ENCODE measurements at places on chromosomes 7 and 10.

DNA sequence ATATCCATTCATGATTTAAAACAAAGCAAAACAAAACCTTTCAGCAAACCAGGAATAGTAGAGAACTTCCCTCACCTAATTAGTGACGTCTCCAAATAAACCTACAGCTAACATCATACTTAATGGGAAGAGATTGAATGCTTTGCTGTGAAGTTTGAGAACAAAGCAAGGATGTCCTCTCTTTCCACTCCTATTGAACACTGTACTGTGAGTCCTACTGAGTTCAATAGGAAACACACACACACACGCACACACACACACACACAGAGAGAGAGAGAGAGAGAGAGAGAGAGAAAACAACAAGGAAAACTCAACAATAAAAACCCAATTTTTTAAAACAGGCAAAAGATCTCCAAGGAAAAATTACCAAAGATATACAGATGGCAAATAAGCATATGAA lies 32.3 kb downstream of the PODXL start:
- no peak for DNase-seq

- no peak for DNase-seq
Observed at GRCh38 chr7:129909669-129910068, 43.1 kb downstream of the UBE2H start.

- DNase-seq, result peak; percentile 90
Observed at GRCh38 chr10:32139223-32140073, 83.2 kb upstream of the KIF5B start.

- peak; percentile 74 for DNase-seq
Observed at GRCh38 chr7:139695588-139695987, 82.2 kb downstream of the HIPK2 start.

DNA sequence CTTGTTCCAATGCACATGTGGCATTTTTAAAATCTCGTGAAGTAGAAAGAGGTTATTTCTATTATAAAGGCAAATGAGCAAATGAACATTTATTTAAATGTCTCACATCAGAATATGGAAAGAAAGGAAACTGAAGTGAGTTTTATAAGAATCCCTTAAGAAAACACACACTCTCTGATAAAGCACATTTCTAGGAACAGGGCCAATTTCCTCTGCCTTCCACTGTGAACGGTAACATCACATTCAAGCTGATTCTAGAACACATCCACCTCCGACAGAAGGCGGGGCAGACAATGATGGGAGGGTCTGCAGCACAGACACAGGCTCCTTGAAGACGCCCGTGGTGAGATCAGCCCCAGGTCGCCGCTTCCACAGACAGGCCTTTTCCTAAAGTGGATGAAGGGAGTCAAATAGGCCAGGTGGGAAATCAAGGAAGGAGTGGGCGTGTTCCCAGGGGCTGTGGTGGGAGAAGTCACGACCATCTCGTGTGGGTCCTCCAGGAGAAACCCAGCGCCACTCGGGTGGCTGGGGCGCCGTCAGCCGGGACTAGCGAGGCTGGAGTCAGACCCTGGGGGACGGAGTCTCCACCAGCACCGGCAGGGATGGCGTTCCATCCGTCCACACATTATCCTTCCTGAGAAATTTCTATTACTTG lies 31.1 kb downstream of the PITRM1 start:
- peak; percentile 16 for DNase-seq

DNA sequence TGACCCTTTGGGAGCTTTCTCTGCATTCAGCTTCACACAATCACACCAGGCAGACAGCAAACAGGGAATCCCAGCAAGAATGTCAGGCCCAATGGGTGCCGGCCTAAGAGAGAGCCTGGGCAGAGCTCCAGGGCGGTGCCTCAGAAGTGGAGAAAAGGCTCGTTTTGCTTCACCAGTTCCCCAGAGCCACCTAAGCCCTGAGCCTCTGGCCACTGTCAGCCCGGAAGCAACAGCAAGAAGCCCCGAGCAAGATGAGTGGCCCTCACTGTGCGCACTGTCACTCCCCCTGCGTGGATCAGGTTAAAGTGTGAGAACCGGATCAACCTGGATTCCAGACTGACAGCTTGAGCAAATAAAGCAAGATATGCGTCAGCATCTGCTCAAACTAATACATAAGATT lies 14.7 kb downstream of the CNPY1 start:
- no peak for DNase-seq

DNA sequence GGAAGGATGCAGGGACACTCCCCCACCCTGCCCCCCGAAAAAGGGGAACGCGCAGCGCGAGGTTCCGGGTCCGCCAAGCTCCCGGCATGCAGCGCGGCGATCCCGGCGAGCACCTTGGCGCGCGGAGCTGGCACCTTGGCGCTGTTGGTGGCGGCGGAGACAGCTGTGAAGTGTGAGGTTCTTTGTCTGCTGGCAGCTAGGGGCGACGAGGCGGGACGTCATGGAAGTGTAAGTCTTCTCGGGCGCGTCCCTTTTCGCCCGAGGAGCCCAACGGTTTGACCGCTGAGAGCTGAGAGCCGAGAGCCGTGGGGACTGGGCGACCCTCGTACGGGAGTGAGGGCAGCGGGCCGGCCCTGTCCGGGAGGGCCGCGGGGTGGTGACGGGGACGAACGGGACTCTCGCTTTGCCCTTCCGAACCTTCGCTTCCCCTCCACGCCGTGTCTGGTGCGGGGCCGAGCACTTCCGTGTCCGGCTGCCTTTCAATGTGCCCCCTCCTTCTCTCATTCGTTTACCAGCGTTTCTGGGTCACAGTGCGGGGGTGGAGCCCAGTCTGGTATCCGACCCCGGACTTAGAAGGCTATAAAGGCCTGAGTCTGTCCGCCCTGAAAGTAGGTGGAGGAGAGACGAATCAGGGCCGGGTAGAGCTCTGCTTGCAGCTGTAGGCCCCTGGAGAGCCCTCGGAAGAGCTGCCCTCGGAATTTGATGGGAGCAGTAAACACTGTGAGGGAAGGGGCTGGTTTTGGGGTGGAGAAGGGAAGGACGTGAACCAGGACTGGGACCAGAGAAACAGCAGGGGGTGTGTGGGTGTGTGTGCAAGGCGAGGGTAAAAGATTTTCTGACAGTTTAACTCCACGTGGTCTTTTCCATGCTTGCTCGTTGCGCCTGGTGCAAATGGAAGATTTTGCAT lies at the start of gene CRCP:
Gene CRCP, plus strand, starts transcription at position 105 of the 907 bp plus-strand sequence. Its CDS starts 116 bp downstream, at position 221.
- peak; percentile 75 for DNase-seq

DNA sequence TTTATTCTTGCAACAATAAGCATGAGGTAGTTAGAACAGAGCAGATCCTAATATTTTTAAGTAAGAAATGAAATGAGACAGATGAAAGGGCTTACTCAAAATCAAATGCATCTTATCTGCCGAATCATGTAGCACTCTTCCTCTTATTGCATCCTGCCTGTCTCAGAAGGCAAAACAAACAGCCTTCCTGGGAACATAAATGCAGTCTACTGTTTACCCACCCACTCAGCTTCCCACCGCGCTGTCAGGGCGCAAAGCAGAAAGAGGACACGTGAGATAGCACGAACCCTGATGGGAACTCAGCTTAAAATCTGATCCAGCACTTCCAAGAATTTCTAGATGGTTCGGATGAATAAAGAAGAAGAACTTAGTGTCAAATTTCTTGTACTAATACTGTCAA lies 114.4 kb upstream of the CDK1 start:
- DNase-seq, result no peak

DNA sequence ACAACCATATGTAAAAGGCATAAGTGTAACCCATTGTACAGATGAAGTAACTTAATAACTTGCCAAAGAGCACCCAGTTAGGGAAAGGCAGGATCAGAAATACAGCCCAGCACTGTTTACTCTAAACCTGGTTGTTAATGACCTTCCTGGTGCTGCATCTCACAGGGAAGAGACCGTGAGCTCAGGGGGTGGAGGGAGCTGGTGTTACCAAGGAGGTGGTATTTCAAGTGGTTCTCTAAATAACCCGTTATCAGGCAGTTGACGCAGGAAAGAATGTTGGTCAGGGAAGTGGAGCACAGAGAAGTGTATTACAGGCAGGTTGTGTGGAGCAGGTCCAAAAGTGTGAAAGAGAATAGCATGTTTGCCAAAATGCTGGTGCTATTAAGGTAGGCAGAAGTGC lies 4.4 kb upstream of the ST7 start:
- DNase-seq, result no peak

DNA sequence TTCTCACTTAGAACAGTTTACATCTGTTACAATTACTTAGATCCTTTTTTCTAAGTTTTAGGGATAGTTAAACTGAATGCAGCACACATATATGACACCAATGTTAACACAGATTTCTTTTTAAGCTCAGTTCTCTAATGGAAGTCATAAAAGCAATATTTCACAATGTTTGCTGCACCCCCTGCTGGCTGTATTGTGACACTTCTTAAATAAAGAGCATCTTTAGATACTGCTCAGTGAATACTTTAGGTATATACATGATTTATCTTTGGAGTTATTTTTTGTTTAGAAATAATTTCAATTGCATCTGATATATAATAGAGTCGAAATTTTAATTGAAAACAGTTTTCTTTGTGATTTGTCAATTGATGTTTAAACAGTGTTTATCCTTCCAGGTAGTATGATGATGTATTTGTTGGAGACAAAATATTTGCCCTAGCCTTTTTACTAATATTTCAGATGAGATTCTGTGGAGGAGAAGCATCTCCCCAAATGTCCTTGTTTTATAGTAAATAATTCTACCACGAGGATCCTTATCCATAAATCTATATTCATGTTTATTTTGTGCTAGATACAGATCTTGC lies 174.4 kb downstream of the ST7 start:
- DNase-seq, result peak; percentile 64

- DNase-seq, result peak; percentile 26
Observed at GRCh38 chr10:70974351-70974901, 86.1 kb upstream of the PCBD1 start.
